ENCODE measurements at places on chromosomes 2 and 18.

- DNase-seq: no peak
Measured at GRCh38 chr2:13558368-13558767, 841.6 kb downstream of the TRIB2 start.

DNA sequence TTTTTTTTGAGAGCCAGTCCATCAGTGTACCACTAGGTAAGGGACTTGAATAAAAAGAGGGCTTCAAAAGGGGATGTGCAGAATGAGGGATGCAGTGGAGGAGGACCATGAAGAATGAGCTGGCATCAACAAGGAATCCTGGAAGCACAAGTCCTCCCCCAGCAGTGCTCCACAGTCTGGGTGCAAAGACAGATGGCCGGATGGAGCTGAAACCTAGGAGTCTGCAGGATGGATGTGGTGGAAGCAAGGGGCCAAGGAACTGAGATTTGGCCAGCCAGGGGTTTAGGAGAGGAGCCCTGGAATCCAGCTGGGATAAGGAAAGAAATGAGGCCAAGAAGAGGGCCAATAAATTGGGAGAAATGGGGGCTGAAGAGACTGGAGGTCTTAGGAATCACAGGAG lies 51.8 kb upstream of the RAB6C start:
- no peak for DNase-seq

- DNase-seq: peak; percentile 55
Measured at GRCh38 chr2:168649105-168649504, 153.3 kb upstream of the NOSTRIN start.

DNA sequence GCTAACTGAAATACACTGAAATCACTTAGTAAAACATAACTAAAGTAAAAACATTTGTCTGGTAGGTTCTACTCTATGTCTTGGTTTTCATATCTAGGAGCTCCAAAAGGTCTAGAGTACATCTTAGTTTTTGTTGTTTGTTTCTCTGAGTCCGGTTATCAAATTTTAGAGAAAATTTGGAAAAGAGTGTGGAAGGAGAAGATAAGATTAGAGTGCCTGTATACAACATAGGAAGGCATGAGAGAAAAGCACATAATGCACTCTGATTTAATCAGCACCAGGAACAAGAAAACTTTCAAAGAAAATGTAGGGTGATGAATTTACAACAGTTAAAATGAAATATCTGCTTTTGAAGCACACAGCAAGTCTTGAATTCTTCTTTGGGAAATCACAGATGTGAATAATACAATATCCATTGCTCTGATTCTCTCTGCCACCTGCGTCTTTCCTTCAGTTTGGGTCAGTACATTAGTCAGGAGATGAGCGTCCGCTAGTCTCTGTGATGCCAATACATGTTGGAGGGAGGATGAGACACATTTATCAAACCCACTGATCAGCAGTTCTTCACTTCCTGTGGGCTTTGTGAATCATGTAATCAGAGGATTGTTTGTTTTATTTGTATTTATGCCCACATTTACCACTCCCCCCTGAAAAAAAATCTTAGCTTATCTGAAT lies 477.8 kb upstream of the GCFC2 start:
- no peak for DNase-seq

- DNase-seq: peak; percentile 54
Measured at GRCh38 chr2:24492421-24493279, 1.6 kb downstream of the NCOA1 start.

- no peak for DNase-seq
Measured at GRCh38 chr2:108492364-108492763, 41.9 kb upstream of the LIMS1 start.

DNA sequence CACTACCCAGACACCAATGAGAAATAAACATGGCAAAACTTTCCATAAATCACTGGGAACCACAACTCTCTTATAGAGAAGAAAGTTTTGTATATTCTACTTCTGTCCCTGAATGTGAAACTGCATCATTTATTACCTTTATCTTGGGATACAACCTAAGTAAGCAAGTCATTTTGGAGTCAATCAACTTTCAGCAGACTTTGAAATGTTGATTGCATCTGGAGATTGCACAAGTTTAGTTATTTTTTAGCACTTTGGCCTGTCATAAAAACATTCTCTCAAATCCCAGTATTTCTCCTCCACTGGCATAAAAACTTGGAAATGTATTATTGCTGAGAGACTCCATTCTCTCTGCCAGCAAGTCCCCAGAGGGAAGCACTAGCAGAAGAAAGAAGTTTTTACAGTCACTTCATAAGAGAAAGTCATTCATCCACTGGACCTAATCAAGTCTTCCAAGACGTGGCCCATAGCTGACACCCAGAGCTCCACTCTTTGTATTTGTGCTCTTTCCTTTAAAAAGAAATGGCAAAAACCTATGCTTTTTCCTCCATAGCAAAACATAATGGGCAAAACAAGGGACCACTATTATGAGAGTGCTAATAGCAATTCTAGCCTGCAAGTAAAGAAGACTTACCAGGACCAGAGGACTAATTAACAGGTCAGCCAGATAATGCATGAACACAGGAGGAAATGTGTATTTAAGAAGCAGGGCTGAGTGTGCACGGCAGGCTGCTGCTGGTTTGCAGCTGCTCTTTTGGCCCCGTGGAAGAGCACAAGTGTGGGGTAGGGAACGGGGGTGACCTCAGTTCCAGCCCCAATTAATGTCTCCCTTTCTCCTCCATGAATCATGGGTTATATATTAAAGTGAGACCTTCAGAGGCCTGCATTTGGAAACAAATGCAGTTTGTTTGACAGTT lies 171.5 kb downstream of the INO80D start:
- no peak for DNase-seq

DNA sequence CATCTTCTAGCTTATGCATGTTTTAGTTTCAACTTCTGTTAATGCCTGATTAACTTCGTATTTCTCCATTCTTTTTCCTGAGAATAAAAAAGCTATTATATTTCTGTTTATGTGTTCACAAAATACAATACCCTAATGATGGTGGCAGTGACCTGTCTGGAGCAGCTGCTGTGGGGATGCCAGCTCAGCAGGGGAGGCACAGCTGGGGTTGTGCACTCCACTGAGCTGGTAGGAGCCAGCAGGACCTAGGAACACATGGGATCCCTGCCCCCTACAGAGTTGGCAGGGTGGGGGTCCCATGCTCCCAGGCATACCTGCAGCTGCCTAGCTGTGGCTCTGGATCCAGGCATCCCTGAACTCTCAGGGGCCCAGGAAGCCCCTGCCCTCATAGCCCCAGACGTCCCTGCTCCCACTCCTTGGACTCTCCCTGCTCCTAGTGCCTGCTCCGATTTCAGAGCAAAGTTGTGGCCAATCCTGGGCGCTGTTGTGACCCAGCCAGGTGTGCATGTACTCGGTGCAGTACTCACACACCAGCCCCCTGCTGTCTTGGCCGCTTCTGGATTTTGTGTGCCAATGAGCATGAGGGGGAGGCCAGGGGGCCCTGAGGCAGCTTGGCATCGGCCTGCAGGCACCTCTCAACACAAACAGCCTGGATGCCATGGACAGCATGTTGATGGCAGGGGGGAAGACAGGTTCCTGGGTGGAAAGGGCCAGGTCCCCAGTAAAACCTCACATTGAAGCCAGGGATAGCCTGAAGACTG lies 546.0 kb downstream of the ZNF804A start:
- DNase-seq: no peak

DNA sequence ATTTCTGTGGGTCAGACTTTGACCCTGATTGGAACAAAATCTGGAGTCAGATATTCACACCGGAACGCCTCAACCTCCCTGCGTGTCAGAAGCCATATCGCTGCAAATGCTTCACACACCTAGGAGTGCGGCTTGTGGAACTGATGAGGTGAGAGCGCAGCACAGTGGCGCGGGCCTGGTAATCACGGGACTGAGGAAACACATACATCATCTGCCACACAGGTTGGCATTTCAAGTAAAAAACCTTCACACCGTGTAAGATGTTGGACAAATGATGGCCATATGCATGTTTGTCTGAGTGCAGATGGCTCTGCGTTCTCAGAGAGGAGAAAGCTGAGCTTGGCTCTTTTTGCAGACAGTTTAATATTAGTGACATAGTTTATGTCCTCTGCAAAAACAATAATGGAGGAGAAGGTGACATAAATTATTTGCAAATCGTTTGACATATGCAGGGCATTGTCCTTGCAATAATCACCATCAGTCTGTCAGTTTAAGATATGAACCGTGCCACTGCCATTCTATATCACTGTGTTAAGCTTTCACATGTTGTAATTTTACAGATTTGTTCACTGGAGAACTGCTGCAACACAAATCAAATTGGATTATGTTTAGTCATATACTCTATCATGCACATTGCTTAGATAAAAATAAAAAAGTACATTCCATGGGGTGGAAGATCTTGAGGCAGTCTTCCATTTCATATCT lies 101.4 kb downstream of the MTX2 start:
- no peak for DNase-seq

DNA sequence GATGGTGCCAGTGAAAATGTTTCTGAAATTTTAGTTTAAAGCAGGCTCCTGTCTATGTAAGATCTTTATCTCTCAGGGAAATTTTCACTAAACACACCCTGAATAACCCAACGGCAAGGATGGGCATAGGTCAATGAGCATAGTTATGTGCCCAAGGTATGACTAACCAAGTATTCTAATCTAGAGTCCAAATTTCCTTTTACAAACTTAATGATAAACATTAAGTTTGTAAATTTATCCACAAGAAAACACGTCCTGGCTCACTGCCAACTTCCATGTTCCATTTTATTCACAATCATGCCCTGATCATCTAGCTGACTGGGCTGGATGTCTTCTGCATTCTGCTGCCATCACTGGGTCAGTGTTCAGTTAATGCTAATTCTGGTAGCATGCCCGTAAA lies 151.2 kb downstream of the SRBD1 start:
- DNase-seq: no peak

- DNase-seq: peak; percentile 3
Measured at GRCh38 chr2:194464964-194465638, 1191.9 kb upstream of the SLC39A10 start.

- DNase-seq: peak; percentile 44
Measured at GRCh38 chr2:48415836-48416515, 114.0 kb upstream of the STON1 start.

DNA sequence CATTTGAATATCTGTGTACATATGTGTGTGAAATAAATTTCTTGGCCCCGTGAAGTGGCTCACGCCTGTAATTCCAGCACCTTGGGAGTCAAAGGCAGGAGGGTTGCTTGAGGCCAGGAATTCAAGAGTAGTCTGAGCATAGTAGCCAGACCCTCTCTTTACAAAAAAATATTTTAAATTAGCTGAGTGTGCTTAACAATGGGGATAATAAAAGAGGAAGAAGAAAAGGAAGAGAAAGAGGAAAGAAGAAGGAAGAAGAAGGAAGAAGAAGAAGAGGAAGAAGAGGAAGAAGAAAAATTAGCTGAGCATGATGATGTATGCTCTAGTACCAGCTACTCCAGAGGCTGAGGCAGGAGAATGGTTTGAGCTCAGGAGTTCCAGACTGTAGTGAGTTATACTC lies 52.1 kb upstream of the XPO1 start:
- no peak for DNase-seq

DNA sequence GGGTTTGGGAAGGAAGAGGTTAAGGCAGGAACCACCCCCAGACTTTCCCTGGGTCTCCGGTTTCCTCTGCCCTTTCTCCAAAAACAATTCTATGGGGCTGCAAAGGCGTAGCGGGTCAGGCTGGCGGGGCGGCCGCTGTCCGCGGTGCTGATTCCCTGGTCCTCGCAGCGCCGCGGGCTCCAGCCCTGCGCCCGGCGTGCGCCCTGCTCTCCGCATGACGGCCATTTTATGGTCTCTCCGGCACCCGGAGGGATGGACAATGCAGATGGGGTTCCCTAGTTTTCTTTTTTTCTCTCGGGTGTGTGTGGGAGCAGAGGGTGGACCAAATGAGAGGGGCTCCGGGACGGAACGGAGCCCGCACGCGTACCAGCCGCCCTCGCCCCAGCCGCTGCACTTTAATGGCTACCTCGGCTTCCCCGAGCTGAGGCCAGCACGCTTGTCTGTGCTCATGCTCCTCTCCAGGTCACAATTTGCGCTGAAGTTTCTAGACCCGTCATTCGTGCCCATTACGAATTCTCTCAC lies 1.6 kb downstream of the ST8SIA3 start:
- peak; percentile 64 for DNase-seq

DNA sequence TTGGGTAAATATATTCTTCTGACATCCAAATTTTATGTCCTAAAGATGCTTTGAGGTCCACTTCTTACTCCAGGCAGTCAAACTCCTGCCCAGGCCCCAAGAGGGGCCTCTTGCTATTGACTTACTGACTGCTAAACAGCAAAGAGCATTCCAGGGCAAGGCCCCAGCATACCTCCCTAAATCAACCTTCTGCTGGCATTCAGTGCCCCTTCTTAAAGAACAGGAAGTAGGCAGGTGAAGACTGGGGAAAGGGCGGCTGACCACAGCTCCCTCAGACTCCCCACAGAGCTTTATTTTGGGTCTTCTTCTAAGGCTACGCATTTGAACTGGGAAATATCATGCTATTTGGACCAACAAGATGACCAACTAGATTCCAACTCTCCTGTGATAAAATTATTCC lies 68.9 kb downstream of the USP40 start:
- no peak for DNase-seq

DNA sequence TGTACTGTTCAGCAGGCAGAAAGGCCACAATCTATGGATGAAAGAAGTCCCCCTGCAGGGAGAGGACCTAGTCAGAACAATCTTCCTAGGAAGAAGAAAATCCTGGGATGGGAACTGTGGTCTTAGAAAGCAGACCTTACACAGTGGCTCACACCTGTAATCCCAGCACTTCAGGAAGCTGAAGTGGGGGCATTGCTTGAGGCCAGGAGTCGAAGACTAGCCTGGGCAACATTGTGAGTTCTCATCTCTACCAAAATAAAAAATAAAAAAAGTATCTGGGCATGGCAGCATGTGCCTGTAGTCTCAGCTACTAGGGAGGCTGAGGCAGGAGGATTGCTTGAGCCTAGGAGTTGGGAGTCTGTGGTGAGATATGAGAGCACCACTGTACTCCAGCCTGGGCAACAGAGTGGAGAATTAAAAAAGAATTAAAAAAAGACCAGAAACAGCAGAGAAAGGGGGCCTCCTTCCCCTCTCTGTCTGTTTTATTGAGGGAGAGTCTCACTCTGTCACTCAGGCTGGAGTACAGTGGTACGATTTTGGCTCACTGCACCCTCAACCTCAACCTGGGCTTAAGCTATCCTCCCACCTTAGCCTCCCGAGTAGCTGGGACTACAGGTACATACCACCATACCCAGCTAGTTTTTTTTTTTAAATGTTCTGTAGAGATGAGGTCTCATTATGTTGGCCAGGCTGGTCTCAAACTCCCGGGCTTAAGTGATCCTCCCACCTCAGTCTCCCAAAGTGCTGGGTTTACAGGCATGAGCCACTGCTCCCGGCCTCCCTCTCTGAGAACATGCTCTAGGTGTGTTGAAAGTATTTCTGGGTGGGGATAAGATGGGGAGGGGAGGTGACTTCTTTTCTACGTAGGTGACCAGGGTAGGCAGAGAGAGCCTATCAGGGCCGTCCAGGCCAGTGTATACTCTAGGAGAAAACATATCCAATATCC lies 7.4 kb downstream of the RHOB start:
- DNase-seq: no peak

- peak; percentile 7 for DNase-seq
Measured at GRCh38 chr18:22451796-22452195, 34.1 kb upstream of the CTAGE1 start.

DNA sequence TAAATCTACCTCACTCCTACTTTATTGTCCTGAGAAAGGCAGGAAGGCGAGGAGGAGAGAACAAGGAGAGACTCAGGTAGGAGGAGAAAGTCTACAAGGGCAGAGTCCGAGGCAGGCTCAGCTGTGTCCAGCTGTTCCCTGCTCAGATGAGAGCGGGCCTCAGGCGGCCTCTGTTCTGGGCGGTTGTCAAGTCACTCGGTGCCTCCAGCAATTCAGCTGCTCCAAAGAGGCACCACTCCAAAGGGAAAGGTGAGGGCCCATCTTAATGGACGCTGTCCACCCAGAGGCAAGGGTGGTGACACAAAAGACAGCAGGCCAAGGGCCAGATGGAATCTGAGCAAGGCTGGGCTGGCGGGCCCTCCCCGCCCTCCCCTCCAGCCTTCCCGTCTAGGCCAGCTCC lies 101.4 kb upstream of the EPAS1 start:
- DNase-seq: no peak
